ENCODE measurements at places on chromosomes 1 and 21.

GRCh38 chr1:42738678-42739226 is 1.3 kb downstream of the CLDN19 start:
- H3K27me3 ChIP-seq = no peaks in the 10 kb centered on the region
- DNase-seq = no peak
- H3K4me3 ChIP-seq = no peak overlapping the region
- H3K4me1 ChIP-seq = peaks cover 13% of the 10 kb centered on the region

DNA sequence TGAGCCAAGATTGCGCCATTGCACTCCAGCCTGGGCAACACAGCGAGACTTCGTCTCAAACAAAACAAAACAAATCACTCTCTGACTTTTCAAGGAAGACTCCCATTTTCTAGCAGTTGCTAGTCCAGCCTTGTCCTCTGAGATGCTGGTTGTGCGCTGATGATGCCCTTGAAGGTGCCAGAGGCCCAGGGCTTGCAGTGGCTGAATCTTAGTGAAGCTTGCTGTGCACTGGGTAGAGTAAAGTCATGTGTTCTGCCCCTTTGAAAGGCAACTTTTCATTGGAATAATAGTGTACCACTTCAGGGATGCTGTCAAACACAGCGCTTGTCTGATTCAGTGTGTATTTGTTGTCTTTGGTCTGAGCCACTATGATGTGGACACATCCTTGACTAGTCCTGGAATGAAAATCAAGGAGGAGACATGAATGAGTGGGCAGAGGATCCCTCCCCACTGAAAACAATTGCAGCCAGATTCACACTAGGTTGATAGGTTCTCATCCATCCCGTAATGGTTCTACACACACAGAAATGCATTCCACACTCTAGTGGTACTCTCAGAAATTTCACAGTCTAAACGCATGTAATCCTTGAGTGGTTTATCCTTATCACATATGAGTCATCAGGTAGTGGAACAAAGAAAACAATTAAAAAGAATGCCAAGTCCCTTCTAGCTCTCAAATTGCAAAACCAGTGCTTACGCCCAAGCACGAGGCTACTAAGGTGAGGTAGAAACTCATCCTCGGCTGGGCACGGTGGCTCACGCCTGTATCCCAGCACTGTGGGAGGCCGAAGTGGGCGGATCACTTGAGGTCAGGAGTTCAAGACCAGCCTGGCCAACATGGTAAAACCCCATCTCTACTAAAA is 17.8 kb upstream of the TDRD10 start:
- no peak overlapping the region for H3K27ac ChIP-seq
- H3K4me1 ChIP-seq = peaks cover 21% of the 10 kb centered on the region
- no peaks in the 10 kb centered on the region for H3K36me3 ChIP-seq
- no peak overlapping the region for H3K4me3 ChIP-seq
- H3K27me3 ChIP-seq = peaks cover 14% of the 10 kb centered on the region

GRCh38 chr21:39263372-39263771 is 50.1 kb downstream of the BRWD1 start:
- DNase-seq = no peak
- H3K27me3 ChIP-seq = no peaks in the 10 kb centered on the region
- no peak overlapping the region for H3K27ac ChIP-seq
- peaks cover 38% of the 10 kb centered on the region for H3K36me3 ChIP-seq

DNA sequence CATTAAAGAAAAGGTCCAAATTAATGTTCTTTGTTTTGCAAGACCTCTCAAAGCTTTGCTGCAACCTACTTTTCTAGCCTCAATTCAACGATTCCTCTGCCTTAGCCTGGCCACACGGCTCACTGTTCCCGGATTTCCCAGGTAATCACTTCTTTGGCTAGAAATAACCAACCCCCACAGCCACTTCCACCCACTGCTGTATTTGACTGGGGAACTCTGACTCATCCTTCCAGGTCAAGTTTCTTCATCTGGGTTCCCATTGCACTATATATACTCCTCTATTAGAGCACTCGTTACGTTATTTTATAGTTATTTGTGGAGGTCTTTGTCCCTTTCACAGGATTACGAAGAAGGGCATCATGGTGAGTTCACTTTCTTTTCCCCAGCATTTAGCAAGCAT is 185.9 kb downstream of the CACNA1E start:
- H3K27me3 ChIP-seq = peaks cover 9% of the 10 kb centered on the region
- H3K36me3 ChIP-seq = no peaks in the 10 kb centered on the region
- H3K4me1 ChIP-seq = no peaks in the 10 kb centered on the region
- no peak overlapping the region for H3K4me3 ChIP-seq
- DNase-seq = no peak
- H3K27ac ChIP-seq = no peak overlapping the region

GRCh38 chr1:230819976-230820375 is 48.3 kb downstream of the C1orf198 start:
- peaks cover 26% of the 10 kb centered on the region for H3K4me1 ChIP-seq
- no peaks in the 10 kb centered on the region for H3K36me3 ChIP-seq
- peak; percentile 29 for DNase-seq

- DNase-seq = no peak
- H3K36me3 ChIP-seq = no peaks in the 10 kb centered on the region
- H3K4me3 ChIP-seq = no peak overlapping the region
- H3K4me1 ChIP-seq = peaks cover 17% of the 10 kb centered on the region
- no peak overlapping the region for H3K27ac ChIP-seq
Observed at GRCh38 chr1:160093624-160094290, 4.7 kb downstream of the IGSF8 start.

- H3K27ac ChIP-seq = no peak overlapping the region
- H3K4me1 ChIP-seq = no peaks in the 10 kb centered on the region
- H3K4me3 ChIP-seq = no peak overlapping the region
- no peaks in the 10 kb centered on the region for H3K36me3 ChIP-seq
- DNase-seq = no peak
Observed at GRCh38 chr1:91174734-91175133, 152.9 kb upstream of the ZNF644 start.

- H3K4me1 ChIP-seq = no peaks in the 10 kb centered on the region
- peak overlapping the region; percentile 46 for H3K27ac ChIP-seq
- DNase-seq = no peak
- H3K36me3 ChIP-seq = peaks cover 14% of the 10 kb centered on the region
- no peaks in the 10 kb centered on the region for H3K27me3 ChIP-seq
Observed at GRCh38 chr1:43422995-43423671, 30.6 kb downstream of the HYI start.

- peaks cover 11% of the 10 kb centered on the region for H3K4me1 ChIP-seq
- no peak overlapping the region for H3K4me3 ChIP-seq
- no peak for DNase-seq
- H3K27ac ChIP-seq = no peak overlapping the region
- no peaks in the 10 kb centered on the region for H3K27me3 ChIP-seq
Observed at GRCh38 chr1:76115171-76115570, 40.6 kb downstream of the ST6GALNAC3 start.

GRCh38 chr21:14874379-14874778 is 190.4 kb downstream of the NRIP1 start:
- peak overlapping the region; percentile 50 for H3K27ac ChIP-seq
- no peaks in the 10 kb centered on the region for H3K27me3 ChIP-seq
- DNase-seq = no peak
- peaks cover 72% of the 10 kb centered on the region for H3K4me1 ChIP-seq

DNA sequence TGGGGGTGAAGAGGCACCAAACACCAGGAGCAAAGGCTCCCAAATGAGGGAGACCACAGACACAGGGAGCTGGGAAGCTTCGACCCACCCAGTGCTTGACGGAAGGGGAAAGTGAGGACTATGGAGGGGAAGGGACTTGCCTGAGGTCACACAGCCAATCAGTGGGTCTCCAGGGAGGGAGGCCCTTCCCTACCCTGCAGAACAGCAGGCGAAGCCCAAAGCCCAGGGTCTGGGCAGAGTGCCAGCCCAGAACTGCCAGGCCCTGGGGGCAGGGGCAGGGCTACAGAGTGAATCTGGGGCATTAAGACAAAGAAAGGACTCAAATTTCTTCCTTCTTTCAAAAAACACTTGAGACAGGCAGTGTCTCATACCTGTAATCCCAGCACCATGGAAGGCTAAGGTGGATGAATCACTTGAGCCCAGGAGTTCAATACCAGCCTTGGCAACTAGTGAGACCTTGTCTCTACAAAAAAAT is 45.5 kb upstream of the ECE1 start:
- no peak overlapping the region for H3K27ac ChIP-seq
- H3K4me1 ChIP-seq = peaks cover 58% of the 10 kb centered on the region
- H3K27me3 ChIP-seq = no peaks in the 10 kb centered on the region
- DNase-seq = no peak
- H3K36me3 ChIP-seq = no peaks in the 10 kb centered on the region
- no peak overlapping the region for H3K4me3 ChIP-seq

- H3K27me3 ChIP-seq = no peaks in the 10 kb centered on the region
- peak overlapping the region; percentile 43 for H3K27ac ChIP-seq
- no peak for DNase-seq
- H3K36me3 ChIP-seq = no peaks in the 10 kb centered on the region
Observed at GRCh38 chr1:193111641-193112090, 6.5 kb upstream of the GLRX2 start.

DNA sequence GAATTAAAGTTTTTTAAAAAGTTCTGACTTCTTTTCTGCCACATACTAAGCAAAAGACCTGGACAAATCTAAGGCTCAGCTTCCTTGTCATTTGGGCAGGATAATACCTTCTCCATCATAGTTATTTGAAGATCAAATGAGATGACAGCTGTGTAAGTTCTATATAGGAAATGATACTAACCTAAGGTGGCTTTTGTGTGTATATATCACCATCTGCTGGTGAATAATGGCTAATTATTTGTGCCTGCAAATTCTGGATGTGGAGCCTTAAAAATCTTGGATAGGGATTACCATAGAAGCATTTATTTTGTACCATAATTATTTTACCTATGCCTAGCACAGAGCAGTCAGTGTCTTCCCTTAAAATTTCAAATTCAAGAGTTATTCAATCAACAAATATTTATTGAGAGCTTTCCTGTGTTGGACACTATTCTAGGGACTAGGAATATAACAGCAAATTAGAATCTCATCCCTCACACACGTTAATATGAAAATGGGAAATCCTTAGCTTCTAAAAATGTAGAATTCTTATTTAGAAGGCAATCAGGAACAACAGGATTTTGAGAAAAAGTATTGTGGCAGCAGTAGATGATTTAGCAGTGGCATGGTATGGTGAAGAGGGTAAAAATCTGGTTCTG is 89.8 kb downstream of the TMEM200B start:
- peaks cover 9% of the 10 kb centered on the region for H3K4me1 ChIP-seq
- H3K36me3 ChIP-seq = peaks cover 4% of the 10 kb centered on the region
- H3K27ac ChIP-seq = no peak overlapping the region
- no peaks in the 10 kb centered on the region for H3K27me3 ChIP-seq
- H3K4me3 ChIP-seq = no peak overlapping the region

- H3K27ac ChIP-seq = no peak overlapping the region
- H3K4me3 ChIP-seq = no peak overlapping the region
- DNase-seq = no peak
- no peaks in the 10 kb centered on the region for H3K27me3 ChIP-seq
- H3K4me1 ChIP-seq = no peaks in the 10 kb centered on the region
Observed at GRCh38 chr1:21716169-21716568, 47.0 kb upstream of the RAP1GAP start.

GRCh38 chr1:52739699-52740467 is 13.6 kb downstream of the ZYG11B start:
- no peak for DNase-seq
- H3K36me3 ChIP-seq = peaks cover 11% of the 10 kb centered on the region
- H3K4me1 ChIP-seq = peaks cover 21% of the 10 kb centered on the region
- H3K27ac ChIP-seq = no peak overlapping the region

DNA sequence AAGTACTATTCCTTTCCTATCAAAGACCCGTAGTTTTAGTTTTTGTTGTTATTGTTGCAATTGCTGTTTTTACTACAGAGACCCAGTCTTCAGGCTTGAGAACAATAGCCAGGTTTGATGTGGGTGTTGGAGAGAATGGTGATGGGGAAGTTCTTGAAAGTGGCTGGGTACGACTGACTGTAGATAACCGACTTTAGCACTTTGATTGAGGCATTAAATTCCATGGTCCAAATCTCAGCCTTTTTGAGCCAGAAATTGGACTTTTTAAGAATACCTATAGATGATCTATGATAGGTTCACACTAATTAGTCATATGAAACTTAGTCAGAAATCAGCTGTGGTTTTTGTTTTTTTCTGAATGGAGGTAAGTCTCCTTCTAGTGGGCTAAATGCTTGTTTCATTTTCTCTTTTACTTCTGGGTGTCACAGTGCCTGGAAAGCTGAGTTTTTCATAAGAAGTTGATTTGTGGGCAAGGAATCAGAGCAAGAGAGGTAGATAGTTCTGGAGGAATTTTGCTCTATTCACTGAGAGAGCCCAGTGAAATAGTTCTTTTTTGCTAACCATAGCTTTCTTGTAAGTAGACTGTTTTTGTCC is 2.8 kb downstream of the PPIH start:
- H3K27me3 ChIP-seq = no peaks in the 10 kb centered on the region
- peaks cover 18% of the 10 kb centered on the region for H3K36me3 ChIP-seq
- H3K4me1 ChIP-seq = peaks cover 7% of the 10 kb centered on the region
- peak overlapping the region; percentile 64 for H3K4me3 ChIP-seq

- H3K27ac ChIP-seq = peak overlapping the region; percentile 79
- no peak for DNase-seq
- peaks cover 66% of the 10 kb centered on the region for H3K4me1 ChIP-seq
- H3K27me3 ChIP-seq = no peaks in the 10 kb centered on the region
- H3K4me3 ChIP-seq = peak overlapping the region; percentile 75
Observed at GRCh38 chr1:12434174-12434573, 183.8 kb downstream of the DHRS3 start.

GRCh38 chr1:218200979-218201378 is 84.1 kb upstream of the RRP15 start:
- no peak for DNase-seq
- peaks cover 41% of the 10 kb centered on the region for H3K27me3 ChIP-seq
- no peak overlapping the region for H3K27ac ChIP-seq
- H3K4me1 ChIP-seq = peaks cover 6% of the 10 kb centered on the region
- no peaks in the 10 kb centered on the region for H3K36me3 ChIP-seq

DNA sequence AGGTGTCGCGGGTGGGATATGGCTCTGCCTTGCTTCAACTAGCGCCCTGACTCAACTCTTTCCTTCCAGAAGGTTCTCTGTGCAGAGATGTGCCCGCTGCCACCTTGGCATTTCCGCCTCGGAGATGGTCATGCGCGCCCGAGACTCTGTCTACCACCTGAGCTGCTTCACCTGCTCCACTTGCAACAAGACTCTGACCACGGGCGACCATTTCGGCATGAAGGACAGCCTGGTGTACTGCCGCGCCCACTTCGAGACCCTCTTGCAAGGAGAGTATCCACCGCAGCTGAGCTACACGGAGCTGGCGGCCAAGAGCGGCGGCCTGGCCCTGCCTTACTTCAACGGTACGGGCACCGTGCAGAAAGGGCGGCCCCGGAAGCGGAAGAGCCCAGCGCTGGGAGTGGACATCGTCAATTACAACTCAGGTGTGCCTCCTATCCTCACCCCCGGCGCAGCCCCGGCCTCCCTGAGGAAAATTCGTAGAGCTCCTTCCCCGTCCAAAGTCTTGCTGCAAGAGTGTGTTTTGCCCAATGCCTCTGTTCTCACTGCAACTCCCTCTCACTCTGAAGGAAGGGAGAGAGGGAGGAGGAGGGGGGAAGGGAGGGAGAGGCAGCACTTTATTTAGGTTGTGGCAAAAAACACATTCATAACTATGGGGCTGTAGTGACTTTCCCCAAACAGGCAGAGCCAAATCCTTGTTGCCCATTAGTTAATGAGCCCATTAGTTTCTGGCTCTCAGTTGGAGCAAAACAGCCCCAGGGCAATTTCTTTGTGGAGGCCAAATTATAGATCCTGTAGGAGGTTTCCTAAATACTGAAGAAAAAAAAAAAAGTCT is 4.3 kb downstream of the LHX9 start:
- H3K36me3 ChIP-seq = peaks cover 3% of the 10 kb centered on the region
- H3K4me1 ChIP-seq = peaks cover 25% of the 10 kb centered on the region
- H3K27me3 ChIP-seq = peaks cover 98% of the 10 kb centered on the region

- H3K27ac ChIP-seq = no peak overlapping the region
- peaks cover 21% of the 10 kb centered on the region for H3K4me1 ChIP-seq
- peak overlapping the region; percentile 45 for H3K4me3 ChIP-seq
- no peaks in the 10 kb centered on the region for H3K36me3 ChIP-seq
Observed at GRCh38 chr1:170659399-170660035, 4.4 kb upstream of the PRRX1 start.

GRCh38 chr1:168285971-168286927 is 5.6 kb downstream of the TBX19 start:
- no peak overlapping the region for H3K4me3 ChIP-seq
- H3K27me3 ChIP-seq = no peaks in the 10 kb centered on the region
- no peak for DNase-seq
- H3K4me1 ChIP-seq = peaks cover 12% of the 10 kb centered on the region
